Breast epithelium (tissue), 4 donors: ENCODE measurements at places on chromosomes 5 and 9.

- H3K27ac ChIP-seq = peak within 1 kb of the TSS; percentile 84
- no peaks in the 10 kb centered on the region for H3K4me1 ChIP-seq
- DNase-seq = peak; percentile 94
- peak within 1 kb of the TSS; percentile 89 for H3K4me3 ChIP-seq
- H3K36me3 ChIP-seq = no peaks in the 10 kb centered on the region
Measured at GRCh38 chr5:174724484-174725260, at the start of gene MSX2. Gene MSX2 (plus strand): TSS chr5:174724582. CDS start chr5:174724660, 78 bp downstream.

- peak; percentile 53 for DNase-seq
- H3K4me1 ChIP-seq = no peaks in the 10 kb centered on the region
- H3K27me3 ChIP-seq = no peaks in the 10 kb centered on the region
- peak overlapping the region; percentile 98 for H3K27ac ChIP-seq
- no peaks in the 10 kb centered on the region for H3K36me3 ChIP-seq
Measured at GRCh38 chr9:35656831-35657545, 831 bp downstream of the RMRP start.

GRCh38 chr5:51230336-51230735, 152.9 kb upstream of the ISL1 start:
- H3K27me3 ChIP-seq = no peaks in the 10 kb centered on the region
- no peak overlapping the region for H3K4me3 ChIP-seq
- no peak overlapping the region for H3K27ac ChIP-seq
- H3K4me1 ChIP-seq = no peaks in the 10 kb centered on the region
- DNase-seq = no peak
- H3K36me3 ChIP-seq = no peaks in the 10 kb centered on the region

DNA sequence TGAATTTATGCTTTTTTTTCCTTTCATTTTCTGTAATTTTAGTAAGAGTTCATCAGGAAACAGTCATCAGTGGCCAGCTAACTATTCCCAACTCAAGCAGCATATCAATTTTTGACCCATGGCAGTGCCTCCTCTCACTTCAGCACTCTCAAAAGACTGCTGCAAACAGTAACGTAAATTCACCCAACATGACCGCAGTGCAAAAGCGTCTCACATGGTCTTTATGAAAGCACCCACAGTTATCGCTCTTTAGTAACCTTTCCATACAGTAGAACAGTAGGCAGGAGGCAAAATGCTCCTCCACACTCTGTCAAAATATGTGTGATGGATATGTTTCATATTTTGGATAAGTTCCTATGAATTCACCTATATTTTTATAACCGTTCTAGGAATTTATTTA, 48.6 kb downstream of the PARP8 start:
- no peaks in the 10 kb centered on the region for H3K4me1 ChIP-seq
- H3K27ac ChIP-seq = no peak overlapping the region
- DNase-seq = no peak
- no peaks in the 10 kb centered on the region for H3K27me3 ChIP-seq

- H3K36me3 ChIP-seq = no peaks in the 10 kb centered on the region
- peak; percentile 55 for DNase-seq
- peak overlapping the region; percentile 72 for H3K27ac ChIP-seq
- no peak overlapping the region for H3K4me3 ChIP-seq
- H3K4me1 ChIP-seq = peaks cover 18% of the 10 kb centered on the region
Measured at GRCh38 chr5:171957591-171958251, 48.7 kb downstream of the FBXW11 start.

DNA sequence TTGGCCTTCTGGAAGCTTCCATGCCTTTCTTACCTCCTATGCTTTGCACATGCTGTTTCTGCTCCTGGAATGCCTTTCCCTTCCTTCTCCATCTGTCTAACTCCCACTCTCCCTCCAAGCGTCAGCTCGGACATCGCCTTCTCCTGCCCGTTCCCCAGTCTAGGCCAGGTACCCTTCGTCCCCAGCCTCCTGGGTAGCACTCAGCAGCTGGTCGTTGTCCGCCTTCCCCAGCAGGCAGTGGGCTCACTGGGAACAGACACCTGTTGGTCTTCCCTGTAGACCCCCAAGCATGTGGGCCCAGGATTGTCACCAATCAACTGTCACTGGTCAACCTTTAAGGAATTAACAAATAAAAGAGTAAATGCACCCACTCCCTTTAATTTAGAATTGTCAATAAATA, 202.2 kb downstream of the RGS3 start:
- DNase-seq = peak; percentile 34
- H3K27ac ChIP-seq = no peak overlapping the region
- H3K4me3 ChIP-seq = no peak overlapping the region
- H3K4me1 ChIP-seq = no peaks in the 10 kb centered on the region
- H3K36me3 ChIP-seq = no peaks in the 10 kb centered on the region

- peaks cover 7% of the 10 kb centered on the region for H3K4me1 ChIP-seq
- DNase-seq = no peak
- no peak overlapping the region for H3K4me3 ChIP-seq
- H3K27ac ChIP-seq = no peak overlapping the region
- no peaks in the 10 kb centered on the region for H3K27me3 ChIP-seq
- H3K36me3 ChIP-seq = no peaks in the 10 kb centered on the region
Measured at GRCh38 chr9:134320126-134320867, 6.0 kb upstream of the RXRA start.

DNA sequence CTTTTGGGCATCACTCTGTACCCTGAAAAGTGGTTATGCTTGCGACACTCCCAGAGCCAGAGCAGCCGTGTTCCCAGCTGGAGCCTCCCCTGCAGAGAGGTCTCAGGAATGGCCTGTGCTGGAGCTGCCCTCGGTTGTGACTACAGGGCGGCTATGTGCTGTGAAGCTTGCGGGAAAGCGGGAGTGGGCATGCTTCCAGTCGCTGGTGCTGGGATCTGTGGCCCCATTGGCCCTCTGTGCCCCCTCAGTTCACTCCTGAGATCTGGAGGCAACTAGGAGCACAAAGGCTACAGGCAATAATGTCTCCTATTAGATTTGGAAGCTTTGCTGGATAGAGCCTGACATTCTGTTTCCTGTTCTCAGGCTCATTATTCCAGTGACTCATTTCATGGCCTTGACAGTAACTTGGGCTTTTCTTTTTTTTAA, 56.9 kb downstream of the GPR107 start:
- no peaks in the 10 kb centered on the region for H3K27me3 ChIP-seq
- H3K4me3 ChIP-seq = no peak overlapping the region
- DNase-seq = no peak

GRCh38 chr5:149220750-149221149, 50.9 kb upstream of the AFAP1L1 start:
- H3K4me3 ChIP-seq = no peak overlapping the region
- H3K4me1 ChIP-seq = no peaks in the 10 kb centered on the region
- no peaks in the 10 kb centered on the region for H3K36me3 ChIP-seq
- DNase-seq = no peak
- no peaks in the 10 kb centered on the region for H3K27me3 ChIP-seq
- no peak overlapping the region for H3K27ac ChIP-seq

DNA sequence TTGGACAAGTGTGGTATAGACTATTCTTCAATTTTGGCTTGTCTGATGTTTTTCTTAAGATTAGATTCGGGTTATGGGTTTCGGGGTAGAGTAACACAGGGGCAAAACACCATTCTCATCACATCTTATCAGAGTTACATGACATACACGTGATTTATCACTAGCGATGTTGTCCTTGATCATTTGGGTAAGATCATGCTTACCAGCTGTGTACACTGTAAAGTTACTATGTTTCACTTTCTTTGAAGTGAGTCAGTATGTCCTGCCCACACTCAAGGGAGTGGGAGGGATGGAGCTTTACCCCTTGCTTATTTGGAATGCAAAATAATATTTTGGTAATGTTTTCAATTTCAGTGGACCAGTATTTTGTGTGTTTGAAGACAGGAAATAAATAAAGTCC, 101.8 kb upstream of the TAF11L2 start:
- DNase-seq = no peak
- H3K36me3 ChIP-seq = no peaks in the 10 kb centered on the region
- no peak overlapping the region for H3K4me3 ChIP-seq
- H3K27ac ChIP-seq = no peak overlapping the region

GRCh38 chr5:141476132-141476911, 556 bp downstream of the PCDHGC3 start:
- peak overlapping the region; percentile 78 for H3K4me3 ChIP-seq
- peaks cover 14% of the 10 kb centered on the region for H3K4me1 ChIP-seq
- no peaks in the 10 kb centered on the region for H3K36me3 ChIP-seq

GRCh38 chr9:124496075-124496449, 11.1 kb downstream of the NR5A1 start:
- no peak overlapping the region for H3K27ac ChIP-seq
- peaks cover 13% of the 10 kb centered on the region for H3K27me3 ChIP-seq
- no peak overlapping the region for H3K4me3 ChIP-seq
- H3K36me3 ChIP-seq = no peaks in the 10 kb centered on the region
- DNase-seq = no peak

- H3K27ac ChIP-seq = no peak overlapping the region
- no peak overlapping the region for H3K4me3 ChIP-seq
- H3K36me3 ChIP-seq = no peaks in the 10 kb centered on the region
- no peak for DNase-seq
Measured at GRCh38 chr9:115367780-115368525, 250.0 kb upstream of the TNC start.

DNA sequence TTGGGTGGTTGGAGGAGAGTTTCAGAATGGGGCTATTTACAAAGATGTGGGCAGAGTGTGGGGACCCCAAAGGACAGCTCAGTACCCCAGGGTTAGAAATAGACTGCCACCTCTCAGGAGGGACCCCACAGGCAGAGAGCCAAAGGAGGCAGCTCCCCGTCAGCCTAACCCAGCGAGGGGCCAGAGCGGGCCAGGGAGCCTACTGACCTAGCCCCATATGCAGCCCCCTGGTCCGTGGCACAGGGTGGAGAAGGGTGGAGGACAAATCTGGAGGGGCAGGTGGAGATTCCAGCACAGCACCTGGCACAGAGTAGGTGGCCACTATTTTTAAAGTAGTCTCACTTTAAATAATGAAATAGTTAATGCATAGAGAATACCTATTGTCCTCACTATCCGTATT, 67.2 kb upstream of the ANGPTL2 start:
- H3K27ac ChIP-seq = no peak overlapping the region
- H3K27me3 ChIP-seq = no peaks in the 10 kb centered on the region
- DNase-seq = no peak
- no peaks in the 10 kb centered on the region for H3K36me3 ChIP-seq
- H3K4me3 ChIP-seq = no peak overlapping the region

GRCh38 chr9:113417370-113417769, 6.8 kb downstream of the C9orf43 start:
- no peaks in the 10 kb centered on the region for H3K36me3 ChIP-seq
- DNase-seq = no peak
- H3K4me1 ChIP-seq = no peaks in the 10 kb centered on the region

DNA sequence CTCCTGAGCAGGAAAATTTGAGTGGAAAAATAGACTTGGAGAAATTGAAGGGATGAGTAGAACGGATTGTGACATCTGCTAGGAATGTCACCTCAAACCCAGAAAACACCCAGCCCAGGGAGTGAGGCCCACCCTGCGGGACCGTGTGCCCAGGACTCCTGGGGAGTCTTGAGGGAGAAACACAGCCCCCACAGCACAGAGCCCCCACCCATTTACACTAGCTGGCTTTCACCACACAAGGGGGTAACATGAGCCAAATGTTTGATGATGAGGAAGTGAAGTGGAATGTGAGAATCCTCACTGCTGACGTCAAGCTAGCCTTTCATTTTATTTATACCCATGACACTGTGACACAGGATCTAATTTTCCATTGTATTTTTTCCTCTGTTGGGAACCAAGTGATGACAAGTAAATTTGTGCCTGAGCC, 42.8 kb upstream of the PDE8B start:
- no peak overlapping the region for H3K4me3 ChIP-seq
- no peak for DNase-seq
- no peaks in the 10 kb centered on the region for H3K27me3 ChIP-seq
- no peaks in the 10 kb centered on the region for H3K4me1 ChIP-seq
- no peaks in the 10 kb centered on the region for H3K36me3 ChIP-seq

- no peaks in the 10 kb centered on the region for H3K4me1 ChIP-seq
- DNase-seq = no peak
- no peaks in the 10 kb centered on the region for H3K27me3 ChIP-seq
- H3K36me3 ChIP-seq = no peaks in the 10 kb centered on the region
Measured at GRCh38 chr9:97480174-97480573, 21.3 kb upstream of the TMOD1 start.

- no peak for DNase-seq
- H3K27ac ChIP-seq = no peak overlapping the region
- H3K36me3 ChIP-seq = no peaks in the 10 kb centered on the region
- no peaks in the 10 kb centered on the region for H3K27me3 ChIP-seq
- H3K4me3 ChIP-seq = no peak overlapping the region
Measured at GRCh38 chr9:76161541-76161940, 232.7 kb downstream of the RFK start.

DNA sequence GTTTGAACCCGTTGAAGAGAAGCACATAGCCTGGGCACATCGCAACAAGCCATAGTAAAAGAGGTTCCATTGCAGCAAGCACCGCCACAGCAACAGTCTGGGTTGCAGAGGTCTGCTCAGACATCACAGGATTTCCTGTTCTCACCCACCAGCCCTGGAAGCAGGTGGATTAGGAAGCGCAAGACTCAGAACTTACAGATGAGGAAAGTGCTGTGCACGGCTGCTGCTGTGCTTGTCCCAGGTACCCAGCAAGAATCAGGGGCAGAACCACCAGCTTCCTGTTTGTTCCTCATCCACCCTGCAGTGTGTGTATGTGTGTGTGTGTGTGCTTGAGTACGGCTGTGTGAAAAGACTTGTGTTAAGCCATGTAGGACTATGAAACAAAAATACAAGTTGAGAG, 124.7 kb upstream of the IRX2 start:
- no peak overlapping the region for H3K4me3 ChIP-seq
- H3K4me1 ChIP-seq = no peaks in the 10 kb centered on the region
- no peaks in the 10 kb centered on the region for H3K27me3 ChIP-seq
- no peaks in the 10 kb centered on the region for H3K36me3 ChIP-seq

GRCh38 chr5:127615916-127616315, 33.0 kb upstream of the CTXN3 start:
- DNase-seq = no peak
- no peak overlapping the region for H3K27ac ChIP-seq
- no peaks in the 10 kb centered on the region for H3K36me3 ChIP-seq
